AG04450 (cell line): ENCODE measurements at places on chromosomes 13 and 19. TPM values are rescaled to one million over a fixed set of nuclear protein-coding genes. Genes with fewer than 3 reads are reported as not detected.

Gene PTGER1
- 0.72 and 1.0 TPM in 2 replicates for polyA plus RNA-seq

Gene HSD17B14
- polyA plus RNA-seq = 2.3 and 3.6 TPM in 2 replicates

DNA sequence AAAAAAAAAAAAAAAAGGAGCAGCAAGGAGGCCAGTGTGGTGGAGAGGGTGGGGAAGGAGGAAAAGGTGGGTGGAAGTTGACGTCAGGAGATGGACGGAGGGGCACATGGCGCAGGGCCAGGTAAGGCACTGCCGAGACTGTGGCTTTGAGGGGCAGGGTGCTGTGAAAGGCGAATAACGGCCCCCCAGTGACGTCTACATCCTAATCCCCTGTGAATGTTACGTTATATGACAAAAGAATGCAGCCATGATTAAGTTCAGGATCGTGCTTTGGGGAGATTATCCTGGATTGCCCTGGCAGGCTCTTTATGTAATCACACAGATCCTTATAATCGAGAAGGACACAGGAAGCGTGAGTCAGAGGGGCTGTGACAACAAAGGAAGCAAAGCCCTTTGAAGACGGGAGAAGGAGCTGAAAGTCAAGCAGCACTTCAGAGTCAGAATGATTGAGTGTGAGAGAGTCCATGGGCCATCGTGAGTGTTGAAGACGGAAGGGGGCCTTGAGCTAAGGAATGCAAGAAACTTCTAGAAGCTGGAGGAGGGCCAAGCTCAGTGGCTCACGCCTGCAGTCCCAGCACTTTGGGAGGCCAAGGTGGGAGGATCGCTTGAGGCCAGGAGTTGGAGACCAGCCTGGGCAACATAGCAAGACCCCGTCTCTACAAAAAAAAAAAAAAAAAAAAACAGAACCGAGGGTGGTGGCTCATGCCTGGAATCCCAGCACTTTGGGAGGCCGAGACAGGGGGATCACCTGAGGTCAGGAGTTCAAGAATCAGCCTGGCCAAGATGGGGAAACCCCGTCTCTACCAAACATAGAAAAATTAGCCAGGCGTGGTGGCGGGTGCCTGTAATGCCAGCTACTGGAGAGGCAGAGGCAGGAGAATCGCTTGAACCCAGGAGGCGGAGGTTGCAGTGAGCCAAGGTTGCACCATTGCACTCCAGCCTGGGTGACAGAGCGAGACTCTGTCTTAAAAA, 13.8 kb upstream of the CEACAM16 start:
- peak; percentile 54 for DNase-seq

DNA sequence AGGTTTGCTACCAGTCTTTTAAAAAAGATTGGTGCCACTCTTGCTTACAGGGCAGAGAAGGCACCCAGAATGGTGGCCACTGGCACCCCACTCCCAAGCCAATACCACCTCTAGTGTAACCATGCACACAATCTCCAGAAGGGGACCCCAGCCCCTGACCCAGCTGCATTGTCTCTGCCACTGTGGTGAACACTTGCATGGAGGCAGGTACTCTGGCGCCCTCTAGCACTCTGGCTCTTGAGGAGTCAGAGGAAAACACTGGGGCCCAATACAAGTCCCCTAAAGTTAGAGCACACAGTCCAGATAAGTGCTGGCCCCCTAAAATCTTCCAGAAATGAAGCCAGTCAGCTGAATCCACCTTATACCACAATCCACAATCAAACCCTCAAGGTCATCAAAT, 6.0 kb downstream of the ERVV-1 start:
- no peak for DNase-seq

DNA sequence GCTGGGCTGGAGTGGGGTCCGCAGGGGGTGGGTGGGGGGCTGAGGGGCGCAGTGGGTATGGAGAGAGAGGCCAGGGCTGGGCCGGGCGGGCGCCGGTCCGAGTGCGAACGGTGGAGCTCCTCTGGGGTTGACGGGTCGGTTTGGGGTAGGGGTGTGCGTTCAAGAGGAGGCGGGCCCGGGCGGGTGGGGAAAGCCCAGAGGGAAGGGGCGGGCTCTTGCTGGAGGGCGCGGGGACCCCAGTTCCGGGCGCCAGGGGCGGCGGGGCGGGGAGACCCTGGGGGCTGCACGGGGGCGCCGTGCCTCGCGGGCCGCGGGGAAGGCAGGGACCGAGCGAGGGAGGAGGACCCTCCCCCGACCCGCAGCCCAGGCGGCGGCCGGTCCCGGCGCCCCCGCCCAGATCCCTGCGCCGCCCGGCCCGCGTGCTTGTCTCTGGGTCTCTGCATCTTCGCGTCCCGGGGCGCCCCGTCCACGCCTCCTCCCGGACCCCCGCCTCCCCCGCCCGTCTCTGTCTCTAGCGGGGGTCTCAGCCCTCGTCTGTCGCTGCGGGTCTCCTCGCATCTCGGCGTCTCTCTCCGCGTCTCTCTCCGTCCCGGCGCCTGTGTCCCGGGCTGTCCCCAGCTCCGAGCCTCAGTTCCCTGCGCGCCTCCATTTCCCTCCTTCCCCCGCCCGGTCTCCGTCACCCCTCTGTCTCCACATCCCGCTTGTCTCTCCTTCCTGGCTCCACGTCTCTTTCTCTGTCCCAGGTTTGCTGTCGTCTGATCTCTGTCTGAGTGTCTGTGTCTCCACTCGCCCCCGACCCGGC, 8.3 kb upstream of the SHISA7 start:
- DNase-seq = no peak

- DNase-seq = no peak
Observed at GRCh38 chr13:41196620-41197019, 2.3 kb upstream of the KBTBD7 start.

Gene ZNF71
- polyA plus RNA-seq = 4.7 and 6.4 TPM in 2 replicates

Gene MPND
- polyA plus RNA-seq = 5.1 and 6.5 TPM in 2 replicates

Gene GRK1
- not detected in 2 replicates for polyA plus RNA-seq

DNA sequence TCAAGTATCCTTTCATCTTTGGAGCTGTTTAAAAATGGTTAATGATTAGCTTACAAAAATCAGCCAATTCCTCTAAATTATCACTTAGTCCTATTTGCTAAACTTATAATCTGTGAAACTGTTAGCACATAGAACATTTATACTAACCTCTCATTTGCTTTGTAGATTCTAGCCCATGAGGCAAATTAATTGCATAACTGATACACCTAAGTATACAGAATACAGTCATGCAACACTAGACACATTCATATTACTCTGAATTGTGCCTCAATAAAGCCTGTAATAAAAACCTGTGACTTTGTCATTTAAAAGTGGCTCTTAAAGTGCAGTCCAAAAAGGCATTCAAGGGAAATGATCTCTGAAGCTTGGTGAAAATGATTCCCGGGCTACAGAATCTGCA, 21.0 kb downstream of the SERPINE3 start:
- no peak for DNase-seq
